ENCODE measurements at places on chromosomes 5 and 9.
A peak's percentile ranks its signal among the peaks of the same experiment; 100 is the strongest.

DNA sequence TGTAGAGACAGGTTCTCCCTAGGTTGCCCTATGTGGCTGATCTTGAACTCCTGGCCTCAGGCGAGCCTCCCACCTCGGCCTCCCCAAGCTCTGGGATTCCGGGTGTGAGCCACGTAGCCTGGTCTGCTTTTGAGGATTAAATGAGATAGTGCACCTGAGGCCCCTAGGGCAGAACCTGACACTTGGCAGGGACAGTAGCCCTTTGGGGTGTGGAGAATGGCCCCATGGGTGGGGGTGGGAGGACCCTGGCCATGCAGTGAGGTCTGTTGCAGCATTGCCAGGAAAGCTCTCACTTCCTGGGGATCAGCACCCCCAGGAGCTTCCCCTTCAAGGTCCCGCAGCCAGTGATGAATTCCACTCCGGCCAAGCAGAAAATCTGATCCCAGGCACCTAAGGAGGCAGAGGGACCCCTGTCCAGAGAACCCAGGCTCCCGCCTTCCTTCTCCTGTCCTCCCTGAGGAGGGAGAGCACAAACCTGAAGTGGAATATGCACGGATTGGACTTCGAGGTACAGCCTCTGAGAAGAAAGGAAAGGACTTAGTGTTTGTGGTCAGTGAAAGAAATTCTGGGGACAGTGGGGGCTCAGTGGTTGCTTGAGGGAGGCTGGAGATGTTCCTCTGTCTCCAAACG, 73.9 kb upstream of the UNC5A start:
- DNase-seq: peak; percentile 49

- DNase-seq: no peak
These were observed 100.5 kb upstream of the SNX2 start for GRCh38 chr5:122674385-122674784.

GRCh38 chr5:54272746-54273145, 37.6 kb downstream of the ARL15 start:
- DNase-seq: no peak

GRCh38 chr5:61304590-61305381, 27.3 kb upstream of the ZSWIM6 start:
- no peak for DNase-seq

DNA sequence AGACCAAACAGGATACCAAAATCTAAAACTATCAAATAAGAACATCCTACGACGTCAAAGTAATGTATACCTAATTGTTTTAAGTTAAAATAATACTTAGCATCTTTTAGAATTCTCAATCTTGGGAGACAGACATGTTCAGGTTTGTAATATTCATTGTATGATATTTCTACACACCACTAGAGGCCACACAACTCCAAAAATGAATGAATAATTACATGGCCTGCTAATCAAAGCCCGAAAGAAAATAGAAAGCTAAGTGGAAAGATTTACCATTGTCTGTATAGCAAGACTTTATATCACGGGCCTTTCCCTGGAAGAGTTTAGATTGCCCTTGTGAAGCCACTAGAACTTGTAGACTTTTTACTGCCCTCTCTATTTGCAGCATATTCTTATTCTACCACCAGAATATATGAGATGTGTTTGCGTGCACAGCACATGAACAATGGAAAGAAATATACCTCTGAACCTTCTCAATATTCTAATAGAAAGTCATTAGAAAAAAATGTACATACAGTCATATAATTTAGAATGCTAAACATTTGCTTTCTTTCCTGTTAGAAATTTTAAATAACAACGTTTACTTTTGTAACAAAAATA, 380.1 kb upstream of the NUDT12 start:
- DNase-seq: no peak

- no peak for DNase-seq
These were observed 131.5 kb downstream of the ZNF354C start for GRCh38 chr5:179191506-179192184.

GRCh38 chr5:51810592-51810991, 427.3 kb downstream of the ISL1 start:
- no peak for DNase-seq

GRCh38 chr5:146662229-146662628, 146.2 kb upstream of the GPR151 start:
- DNase-seq: no peak

DNA sequence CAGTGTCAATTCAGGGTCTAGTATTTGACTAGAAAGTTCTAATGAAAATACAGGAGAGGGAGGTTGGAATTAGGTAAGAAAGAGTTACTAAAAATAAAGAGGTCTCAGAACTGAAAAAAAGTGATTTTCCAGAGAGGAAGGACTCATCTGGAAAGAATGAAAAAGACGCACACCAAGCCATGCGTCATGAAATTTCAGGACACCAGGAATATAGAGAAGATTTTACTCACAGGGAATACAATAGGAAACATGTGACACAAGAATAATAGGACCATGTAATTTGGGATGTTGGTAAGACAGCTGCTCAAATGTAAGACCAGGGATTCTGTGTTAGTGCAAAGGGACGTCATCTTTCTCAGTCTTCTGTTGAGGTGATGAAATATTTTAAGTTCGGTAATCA, 224.7 kb downstream of the GDNF start:
- no peak for DNase-seq

DNA sequence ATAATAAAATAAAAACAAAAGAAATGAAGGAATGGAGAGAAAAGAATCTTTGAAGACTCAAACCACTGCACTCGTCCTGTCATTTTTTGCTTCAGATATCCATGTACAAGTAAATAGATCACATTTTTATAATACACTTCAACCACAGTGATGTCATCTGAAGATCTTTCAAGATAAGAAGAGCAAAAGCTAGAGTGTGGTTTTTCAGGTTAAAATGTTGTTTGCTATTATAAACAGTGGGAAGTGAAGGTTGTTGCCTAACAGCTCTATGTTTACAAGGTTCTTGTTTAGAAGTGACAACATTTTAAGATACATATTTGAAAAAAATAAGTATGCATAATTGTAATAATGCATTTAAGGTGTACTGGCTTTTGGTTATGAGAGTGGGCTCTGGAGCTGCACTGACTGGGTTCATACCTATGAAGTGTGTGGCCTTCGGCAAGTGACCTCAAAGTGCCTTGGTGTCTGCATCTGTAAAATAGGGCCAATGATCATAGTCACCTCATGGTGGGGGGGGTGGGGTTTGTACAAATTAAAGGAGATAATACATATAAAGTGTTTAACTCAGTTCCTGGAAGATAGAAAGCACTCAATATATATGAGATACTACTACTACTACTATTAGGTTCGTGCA, 45.5 kb upstream of the IL7R start:
- no peak for DNase-seq

Measured in ecto neural progenitor cell (in vitro differentiated cells).